ENCODE measurements at places on chromosomes 7 and 10.

GRCh38 chr7:30420662-30421061, 57.9 kb downstream of the NOD1 start:
- DNase-seq = no peak

- no peak for DNase-seq
Observed at GRCh38 chr7:150909200-150909995, 57.1 kb downstream of the AOC1 start.

GRCh38 chr10:62048470-62048869, 147.0 kb downstream of the ARID5B start:
- DNase-seq = no peak

DNA sequence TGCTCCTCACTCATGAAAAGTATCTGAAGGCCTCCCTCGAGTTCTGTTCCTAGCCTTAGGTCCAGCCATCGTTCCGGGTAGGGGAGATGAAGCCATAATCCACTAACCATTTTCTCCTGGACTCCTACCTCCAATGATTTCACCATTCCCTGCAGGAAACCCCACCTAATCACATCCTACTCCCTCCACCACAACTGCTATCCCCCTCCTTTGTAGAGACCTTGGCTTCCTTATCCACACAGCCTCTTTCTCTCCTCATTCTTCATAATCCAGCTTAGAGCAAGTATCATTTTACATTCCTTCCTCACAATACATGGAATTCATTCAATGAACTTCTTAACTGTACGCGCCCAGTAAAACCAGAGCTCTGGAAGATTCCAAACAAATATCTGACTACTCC, 18.7 kb downstream of the HNRNPF start:
- no peak for DNase-seq

- no peak for DNase-seq
Observed at GRCh38 chr10:7170626-7171322, 240.1 kb downstream of the SFMBT2 start.

- no peak for DNase-seq
Observed at GRCh38 chr10:28980264-28980663, 302.9 kb downstream of the BAMBI start.

- DNase-seq = no peak
Observed at GRCh38 chr7:138000081-138000701, 1.7 kb downstream of the CREB3L2 start.

DNA sequence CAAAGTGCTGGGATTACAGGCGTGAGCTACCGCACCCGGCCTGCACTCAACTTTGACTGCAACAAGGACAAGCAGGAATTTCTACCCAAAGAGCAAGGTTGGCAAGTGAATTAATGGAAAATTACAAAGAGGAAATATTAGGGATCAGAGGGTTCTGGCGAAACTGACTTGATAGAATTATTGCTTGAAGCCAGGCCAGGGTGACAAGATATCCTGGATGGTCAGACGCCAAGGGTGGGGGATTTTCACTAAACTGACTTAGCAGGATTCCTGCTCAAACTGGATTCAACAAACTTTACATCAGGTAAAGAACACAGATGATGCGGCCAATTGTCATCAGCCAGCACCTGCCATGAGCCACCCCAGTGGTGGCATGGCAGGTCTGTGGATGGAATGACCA, 603.6 kb upstream of the MGMT start:
- no peak for DNase-seq

DNA sequence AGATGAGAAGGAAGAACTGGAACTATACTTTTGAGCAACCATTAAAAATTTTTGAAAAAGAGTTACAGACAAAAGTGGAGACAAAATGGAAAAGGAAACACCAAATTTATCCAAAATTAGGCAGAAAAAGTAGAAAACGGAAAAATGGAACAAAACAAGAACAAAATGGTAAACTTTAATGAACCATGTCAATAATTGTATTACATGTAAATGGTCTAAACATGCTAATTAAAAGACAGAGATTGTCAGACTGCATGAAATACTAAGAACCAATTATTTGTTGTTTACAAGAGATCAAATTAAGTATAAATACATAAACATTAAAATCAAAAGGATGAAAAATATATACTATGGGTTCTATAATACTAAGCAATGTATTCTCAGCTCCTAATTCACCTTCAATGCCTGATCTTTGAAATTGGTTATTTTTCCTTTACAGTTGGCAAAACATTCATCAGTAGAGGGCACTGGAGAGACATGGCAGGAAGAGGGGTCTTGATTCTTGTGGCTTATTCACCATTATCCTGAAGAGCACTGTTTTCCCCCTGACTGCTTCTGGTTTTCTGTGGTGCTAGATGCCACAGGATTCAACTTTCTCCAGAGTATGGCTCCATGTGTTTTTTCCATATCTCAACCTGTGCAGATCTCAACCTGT, 124.9 kb downstream of the ELFN1 start:
- DNase-seq = no peak

Measured in stimulated activated CD8-positive, alpha-beta memory T cell treated with anti-CD3 and anti-CD28 coated beads, Interleukin-4, amount 100 ng/mL, for 4 hours (primary cell).